ENCODE measurements at places on chromosomes 6 and 20.

- DNase-seq: no peak
Measured at GRCh38 chr6:10511477-10511876, 9.7 kb upstream of the GCNT2 start.

- no peak for DNase-seq
Measured at GRCh38 chr6:35014341-35014740, 125.3 kb downstream of the ANKS1A start.

GRCh38 chr6:25311331-25311840 is 32.2 kb downstream of the CARMIL1 start:
- DNase-seq: no peak

- no peak for DNase-seq
Measured at GRCh38 chr20:21840991-21841390, 135.5 kb downstream of the PAX1 start.

DNA sequence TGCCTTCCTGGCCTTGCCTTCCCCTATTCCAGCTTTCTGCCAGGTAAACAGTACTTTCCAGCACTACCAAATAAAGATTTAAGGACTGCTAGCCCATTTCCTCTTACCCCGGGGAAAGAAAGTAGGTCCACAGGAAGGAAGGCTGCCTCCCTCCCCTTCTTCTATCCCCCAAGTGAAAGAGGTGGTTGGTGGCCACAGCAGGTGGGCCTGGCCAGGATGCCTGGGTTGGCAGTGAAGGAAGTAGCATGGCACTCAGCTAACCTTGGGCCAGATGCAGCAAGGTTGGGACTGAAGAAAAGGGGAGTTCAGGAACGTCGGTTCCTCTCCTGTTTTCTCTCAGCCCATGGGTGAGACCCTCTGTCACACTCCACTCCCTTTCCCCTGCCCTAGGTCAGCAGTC is 8.9 kb downstream of the NFKBIL1 start:
- DNase-seq: no peak

GRCh38 chr6:39377539-39377950 is 55.0 kb upstream of the KCNK16 start:
- DNase-seq: no peak

- DNase-seq: no peak
Measured at GRCh38 chr6:44442833-44443444, 55.4 kb downstream of the CDC5L start.

DNA sequence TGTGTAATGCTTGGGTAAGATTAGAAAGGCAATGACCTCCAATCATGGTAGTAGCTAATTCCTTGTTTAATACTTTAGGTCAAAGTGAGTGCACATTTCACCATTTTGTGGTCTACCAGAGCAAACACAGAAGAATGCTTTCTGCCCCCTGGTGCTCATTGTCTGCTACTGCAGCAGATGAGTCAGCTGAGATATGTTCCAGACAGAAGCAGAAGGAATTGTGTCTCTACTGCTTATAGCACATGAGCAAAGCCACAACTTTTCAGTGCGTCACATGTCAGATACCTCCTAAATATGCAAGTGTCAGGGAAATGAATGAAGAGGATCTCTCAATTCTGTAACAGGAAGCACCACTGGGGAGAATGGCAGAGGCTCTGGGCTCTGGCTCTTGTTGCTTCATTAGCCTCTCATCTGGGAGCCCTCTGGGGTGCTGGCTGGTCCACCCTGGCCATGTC is 308.9 kb downstream of the ALDH8A1 start:
- DNase-seq: peak; percentile 63

- no peak for DNase-seq
Measured at GRCh38 chr20:34403908-34404307, 40.8 kb downstream of the ITCH start.

DNA sequence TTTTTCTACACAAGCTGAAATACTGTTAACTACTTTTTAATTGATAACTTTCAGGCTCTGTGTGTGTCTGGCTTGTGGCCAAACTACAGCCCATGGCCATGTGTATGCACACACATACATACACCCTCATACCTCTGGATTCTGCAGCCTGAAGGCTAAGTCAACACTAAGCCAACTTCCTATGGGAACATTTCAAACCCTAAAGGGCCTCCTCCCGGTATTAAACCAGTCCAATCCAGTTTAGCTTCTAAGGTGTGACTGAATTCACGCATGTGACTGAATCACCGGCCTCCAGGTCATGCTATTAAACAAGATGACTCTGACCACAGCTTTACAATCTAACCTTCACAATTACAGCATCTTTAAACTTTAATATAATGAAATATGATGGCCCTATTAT is 20.7 kb upstream of the DST start:
- no peak for DNase-seq

DNA sequence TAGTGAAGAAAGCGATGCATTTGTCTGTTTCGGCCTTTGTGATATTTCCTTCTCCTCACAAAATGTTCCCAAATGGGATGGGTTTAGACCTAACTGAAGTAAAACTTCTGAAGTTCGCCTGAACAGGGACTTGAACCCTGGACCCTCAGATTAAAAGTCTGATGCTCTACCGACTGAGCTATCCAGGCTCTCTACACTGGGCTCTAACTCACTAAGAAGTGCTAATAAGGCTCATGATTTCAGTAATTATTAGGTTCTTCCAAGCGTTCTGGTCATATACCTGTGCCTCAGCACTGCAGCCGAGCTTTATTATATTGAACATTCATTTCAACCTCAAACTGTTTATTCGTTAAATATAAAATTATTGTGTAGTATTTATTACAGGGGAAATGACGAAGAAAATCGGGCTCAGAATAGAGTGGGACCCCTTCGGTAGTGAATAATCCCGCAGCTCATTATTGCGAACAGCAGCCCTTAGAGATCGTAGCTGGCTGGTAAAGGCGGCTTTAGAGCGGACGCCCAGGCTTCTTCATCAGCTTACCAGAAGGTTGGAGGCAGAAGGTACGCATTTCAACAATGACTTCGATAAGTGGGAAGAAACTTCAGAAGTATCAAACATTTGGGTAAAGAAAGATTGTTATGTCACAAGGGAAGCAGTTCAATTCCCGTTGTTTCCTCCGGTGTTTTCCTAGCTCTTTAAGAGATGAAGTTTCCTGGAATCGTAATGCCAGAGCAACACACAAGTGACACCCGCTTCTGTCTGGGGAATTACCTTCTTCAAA is 119.0 kb upstream of the ZNF184 start:
- no peak for DNase-seq

GRCh38 chr6:148747471-148748165 is 788 bp downstream of the UST start:
- no peak for DNase-seq
